T-cell (primary cell): ENCODE measurements at places on chromosomes 6 and 20. TPM values are rescaled to one million over a fixed set of nuclear protein-coding genes. Genes with fewer than 3 reads are reported as not detected.

DNA sequence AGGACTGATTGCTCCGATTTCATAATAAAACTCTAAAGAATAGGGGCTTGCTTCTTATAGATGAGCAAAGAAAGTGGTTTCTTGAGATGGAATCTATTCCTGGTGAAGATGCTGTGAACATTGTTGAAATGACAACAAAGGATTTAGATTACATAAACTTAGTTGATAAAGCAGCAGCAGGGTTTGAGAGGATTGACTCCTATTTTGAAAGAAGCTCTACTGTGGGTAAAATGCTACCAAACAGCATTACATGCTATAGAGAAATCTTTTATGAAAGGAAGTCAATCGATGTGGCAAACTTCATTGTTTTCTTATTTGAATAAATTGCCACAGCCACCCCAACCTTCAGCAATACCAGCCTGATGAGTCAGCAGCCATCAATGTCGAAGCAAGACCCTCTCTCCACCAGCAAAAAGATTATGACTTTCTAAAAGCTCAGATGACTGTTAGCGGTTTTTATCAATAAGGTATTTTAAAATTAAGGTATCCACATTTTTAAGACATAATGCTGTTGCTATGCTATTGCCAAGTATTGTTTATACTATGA is 12.7 kb upstream of the MTRF1L start:
- H3K4me3 ChIP-seq, result no peak overlapping the region
- no peak overlapping the region for H3K27ac ChIP-seq
- H3K36me3 ChIP-seq, result no peaks in the 10 kb centered on the region
- H3K4me1 ChIP-seq, result no peaks in the 10 kb centered on the region
- H3K27me3 ChIP-seq, result no peaks in the 10 kb centered on the region

- H3K36me3 ChIP-seq, result no peaks in the 10 kb centered on the region
- no peak for DNase-seq
- H3K4me3 ChIP-seq, result no peak overlapping the region
- no peaks in the 10 kb centered on the region for H3K4me1 ChIP-seq
- no peaks in the 10 kb centered on the region for H3K27me3 ChIP-seq
Measured at GRCh38 chr6:72350296-72350881, 271.5 kb upstream of the KCNQ5 start.

DNA sequence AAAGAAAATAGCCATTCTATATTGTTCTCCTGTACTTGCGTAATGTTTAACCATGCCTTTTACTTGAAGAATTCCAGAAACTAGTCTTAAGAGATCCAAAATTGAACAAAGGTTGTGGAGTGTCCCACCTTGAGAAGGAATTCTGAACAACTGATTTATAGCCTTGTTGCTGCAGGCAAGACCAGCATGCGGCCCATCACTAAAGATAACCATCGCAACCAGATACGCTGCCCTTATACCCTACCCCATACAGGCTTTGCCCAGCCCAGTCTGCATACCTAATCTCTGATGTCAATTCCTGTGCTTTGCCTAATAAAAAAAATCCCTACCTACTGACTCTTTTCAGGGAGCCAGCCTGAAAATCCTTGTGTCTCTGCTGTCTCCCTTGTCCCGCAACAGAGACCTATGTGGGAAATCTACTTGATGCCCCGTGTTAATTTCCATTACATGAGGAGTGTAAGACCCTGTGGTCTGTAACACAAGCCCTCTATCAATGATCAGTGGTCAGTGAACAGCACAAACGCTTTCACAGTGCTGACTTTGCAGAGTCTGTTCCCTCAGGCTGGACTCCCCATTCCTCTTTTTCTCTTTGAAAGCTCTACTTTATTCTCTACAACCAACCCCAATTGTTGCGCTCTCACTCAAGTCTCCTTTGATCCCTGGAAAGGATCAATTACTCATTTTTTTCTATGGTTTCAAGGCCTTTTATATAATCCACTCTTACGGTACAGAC is 125.7 kb upstream of the BTBD3 start:
- H3K4me3 ChIP-seq, result no peak overlapping the region
- H3K27me3 ChIP-seq, result no peaks in the 10 kb centered on the region
- no peaks in the 10 kb centered on the region for H3K4me1 ChIP-seq
- H3K36me3 ChIP-seq, result no peaks in the 10 kb centered on the region

The CTAGE9 gene
- not detected for total RNA-seq

The BTN1A1 gene
- total RNA-seq, result not detected

The SMLR1 gene
- not detected for total RNA-seq

DNA sequence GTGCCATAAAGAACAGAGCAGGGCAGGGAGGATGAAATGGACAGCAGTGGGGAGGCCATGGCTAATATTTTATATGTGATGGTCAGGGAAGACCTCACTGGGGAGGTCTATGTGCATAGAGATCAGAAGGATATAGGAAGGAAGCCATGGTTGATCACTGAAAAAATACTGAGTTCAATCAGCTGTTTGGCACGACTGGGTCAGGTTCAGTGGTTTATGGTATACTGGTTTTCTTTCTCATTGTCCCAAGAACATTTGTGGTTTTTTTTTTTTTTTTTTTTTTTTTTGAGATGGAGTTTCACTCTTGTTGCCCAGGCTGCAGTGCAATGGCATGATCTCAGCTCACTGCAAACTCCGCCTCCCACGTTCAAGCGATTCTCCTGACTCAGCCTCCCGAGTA is 78.3 kb upstream of the TIAM2 start:
- H3K27me3 ChIP-seq, result no peaks in the 10 kb centered on the region
- H3K27ac ChIP-seq, result no peak overlapping the region
- no peaks in the 10 kb centered on the region for H3K36me3 ChIP-seq
- H3K4me3 ChIP-seq, result no peak overlapping the region
- peaks cover 2% of the 10 kb centered on the region for H3K4me1 ChIP-seq

- no peak overlapping the region for H3K4me3 ChIP-seq
- DNase-seq, result no peak
- no peaks in the 10 kb centered on the region for H3K36me3 ChIP-seq
Measured at GRCh38 chr6:154469306-154469935, 41.1 kb downstream of the CNKSR3 start.

The BRPF3 gene
- total RNA-seq, result 37.2 TPM

DNA sequence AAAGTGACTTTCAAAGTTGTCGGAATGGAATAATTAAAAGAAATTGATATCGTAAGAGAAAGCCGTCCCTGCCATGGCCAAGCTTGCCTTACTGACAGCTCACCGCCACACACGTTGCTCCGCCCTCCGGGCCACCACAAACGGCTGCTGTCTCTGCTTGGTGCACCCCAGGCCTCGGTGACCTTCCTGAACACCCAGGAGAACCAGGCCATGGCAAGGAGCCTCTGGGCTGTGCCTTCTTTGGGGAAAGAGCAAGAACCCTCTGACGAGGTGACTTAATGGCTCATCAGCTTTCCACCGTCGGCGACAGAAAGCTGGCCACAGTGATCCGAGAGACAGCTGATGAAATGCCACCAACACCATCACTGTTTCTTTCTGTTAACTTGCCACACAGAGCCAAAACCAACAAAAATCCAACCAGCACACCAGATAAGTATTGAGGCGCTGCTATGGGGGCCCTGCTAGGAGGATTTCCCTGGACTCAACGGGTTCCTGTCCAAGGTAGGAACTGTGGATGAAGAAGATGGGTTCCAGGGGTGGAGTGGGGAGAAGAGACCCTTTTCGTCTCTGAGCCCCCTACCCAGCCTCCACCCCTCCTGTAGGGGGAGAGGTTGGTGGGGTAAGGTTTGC is 61.4 kb downstream of the NPEPL1 start:
- no peaks in the 10 kb centered on the region for H3K4me1 ChIP-seq
- no peak for DNase-seq
- H3K36me3 ChIP-seq, result no peaks in the 10 kb centered on the region
- peaks cover 36% of the 10 kb centered on the region for H3K27me3 ChIP-seq
- H3K27ac ChIP-seq, result no peak overlapping the region

DNA sequence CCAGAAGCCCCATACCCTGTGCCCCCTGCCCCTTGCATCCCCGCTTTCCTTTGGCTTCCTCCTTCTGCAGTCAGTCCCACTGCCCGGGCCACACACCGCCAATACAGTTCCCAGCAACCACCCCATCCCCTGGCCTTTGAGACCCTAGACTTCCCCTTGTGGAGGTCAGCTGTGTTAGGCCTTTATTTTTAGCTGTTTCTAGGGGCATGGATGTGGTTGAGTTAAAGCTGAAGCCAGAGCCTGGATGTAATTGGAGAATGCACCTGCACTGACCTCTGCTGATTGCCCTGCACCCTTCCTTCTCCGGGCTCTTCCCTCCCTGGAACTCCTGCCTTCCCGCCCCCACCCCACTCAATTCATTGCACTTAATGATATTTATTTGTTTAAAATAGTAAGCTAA is 33.9 kb downstream of the LYRM2 start:
- no peak overlapping the region for H3K4me3 ChIP-seq
- DNase-seq, result no peak
- H3K36me3 ChIP-seq, result no peaks in the 10 kb centered on the region
- H3K27me3 ChIP-seq, result no peaks in the 10 kb centered on the region

DNA sequence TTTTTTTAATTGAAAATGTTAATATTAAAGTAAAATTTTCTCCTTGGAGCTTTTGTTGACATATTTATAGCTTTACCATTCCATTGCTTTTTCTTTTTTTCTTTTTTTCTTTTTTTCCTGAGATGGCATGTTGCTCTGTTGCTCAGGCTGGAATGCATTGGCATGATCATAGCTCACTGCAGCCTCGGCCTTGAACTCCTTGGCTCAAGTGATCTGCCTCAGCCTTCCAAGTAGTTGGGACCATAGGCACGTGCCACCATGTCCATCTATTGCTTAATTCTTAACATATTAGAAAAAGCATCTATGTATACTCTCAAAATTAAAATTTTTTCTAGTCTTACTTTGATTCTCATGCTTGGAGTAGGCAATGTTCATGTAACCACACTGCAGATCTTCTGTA is 43.0 kb downstream of the RALGAPB start:
- no peak overlapping the region for H3K4me3 ChIP-seq
- H3K4me1 ChIP-seq, result no peaks in the 10 kb centered on the region
- H3K27ac ChIP-seq, result no peak overlapping the region
- H3K27me3 ChIP-seq, result no peaks in the 10 kb centered on the region
- H3K36me3 ChIP-seq, result peaks cover 6% of the 10 kb centered on the region
- no peak for DNase-seq

GRCh38 chr6:158382491-158382890 is 70.2 kb downstream of the TULP4 start:
- H3K27me3 ChIP-seq, result no peaks in the 10 kb centered on the region
- no peak overlapping the region for H3K27ac ChIP-seq
- no peak overlapping the region for H3K4me3 ChIP-seq
- no peaks in the 10 kb centered on the region for H3K4me1 ChIP-seq
- H3K36me3 ChIP-seq, result no peaks in the 10 kb centered on the region
- no peak for DNase-seq

DNA sequence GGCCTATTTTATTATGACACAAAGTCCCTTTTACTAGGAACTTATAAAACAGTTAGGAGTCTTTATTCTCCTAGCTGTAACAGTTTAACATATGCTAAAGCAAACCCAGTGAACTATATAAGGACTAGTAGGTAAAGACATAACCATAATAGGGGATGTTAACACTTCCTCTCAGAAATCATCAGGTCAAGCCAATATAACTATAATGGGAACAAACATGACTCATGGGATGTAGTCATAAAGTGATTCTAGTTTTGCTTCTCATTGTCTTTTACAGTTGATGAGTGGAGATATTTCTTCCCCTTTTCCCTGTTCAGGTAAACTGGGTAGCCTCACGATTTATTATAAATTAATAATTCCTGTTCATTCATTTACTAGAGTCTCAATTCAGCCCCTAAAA is 9.7 kb downstream of the PTCHD4 start:
- no peaks in the 10 kb centered on the region for H3K36me3 ChIP-seq
- no peaks in the 10 kb centered on the region for H3K4me1 ChIP-seq
- no peak overlapping the region for H3K4me3 ChIP-seq
- no peak overlapping the region for H3K27ac ChIP-seq
- no peaks in the 10 kb centered on the region for H3K27me3 ChIP-seq
- DNase-seq, result no peak

The DZANK1 gene
- 3.2 TPM for total RNA-seq

DNA sequence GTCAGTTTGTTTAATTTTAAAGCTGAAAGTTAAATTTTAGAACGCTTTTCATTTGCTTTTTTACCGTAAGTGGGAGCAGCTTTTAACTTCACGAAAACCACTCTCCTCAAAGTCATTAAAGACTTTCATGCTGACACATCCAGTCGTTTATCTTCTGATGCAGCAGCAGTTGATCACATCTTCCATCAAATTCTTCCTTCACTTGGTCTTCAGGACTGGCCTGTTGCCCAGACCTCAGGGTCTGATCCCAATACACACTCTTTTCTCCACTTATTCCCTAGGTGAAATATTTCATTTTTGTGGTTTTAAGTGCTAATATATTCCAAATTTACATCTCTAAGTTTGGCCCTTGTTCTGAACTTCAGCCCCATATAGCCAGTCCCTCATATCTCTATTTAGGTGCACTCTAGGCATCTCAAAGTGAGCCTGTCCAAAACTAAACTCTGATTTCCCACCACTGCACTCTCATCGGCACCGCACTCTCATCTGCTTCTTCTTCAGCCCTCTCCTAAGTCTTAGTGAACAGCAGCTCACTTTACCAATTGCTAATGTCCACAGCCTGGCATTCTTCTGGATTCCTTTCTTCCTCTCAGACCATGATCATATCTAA is 20.4 kb downstream of the AFDN start:
- H3K27me3 ChIP-seq, result peaks cover 3% of the 10 kb centered on the region
- H3K27ac ChIP-seq, result no peak overlapping the region
- DNase-seq, result no peak

The PDYN gene
- not detected for total RNA-seq

DNA sequence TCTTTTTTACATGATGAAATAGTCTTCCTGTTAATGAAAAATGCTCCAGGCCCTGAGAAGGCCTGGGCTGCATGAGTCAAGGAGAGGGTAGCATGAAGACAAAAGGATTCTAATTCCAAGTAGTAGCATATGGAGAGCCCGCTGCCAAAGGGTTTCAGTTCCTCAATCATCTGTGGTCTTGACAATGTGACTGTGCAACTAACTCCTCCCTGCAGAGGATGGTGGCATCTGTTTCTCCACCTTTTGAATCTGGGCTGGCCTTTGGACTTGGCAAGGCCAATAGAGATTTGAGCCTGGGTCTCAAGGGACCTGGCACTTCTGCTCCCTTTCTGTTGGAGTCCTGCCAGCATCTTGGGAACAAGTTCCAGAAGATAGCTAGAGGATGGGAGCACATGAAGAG is 35.1 kb upstream of the ANKEF1 start:
- H3K27ac ChIP-seq, result no peak overlapping the region
- H3K27me3 ChIP-seq, result peaks cover 4% of the 10 kb centered on the region
- H3K4me3 ChIP-seq, result no peak overlapping the region
- H3K36me3 ChIP-seq, result no peaks in the 10 kb centered on the region

DNA sequence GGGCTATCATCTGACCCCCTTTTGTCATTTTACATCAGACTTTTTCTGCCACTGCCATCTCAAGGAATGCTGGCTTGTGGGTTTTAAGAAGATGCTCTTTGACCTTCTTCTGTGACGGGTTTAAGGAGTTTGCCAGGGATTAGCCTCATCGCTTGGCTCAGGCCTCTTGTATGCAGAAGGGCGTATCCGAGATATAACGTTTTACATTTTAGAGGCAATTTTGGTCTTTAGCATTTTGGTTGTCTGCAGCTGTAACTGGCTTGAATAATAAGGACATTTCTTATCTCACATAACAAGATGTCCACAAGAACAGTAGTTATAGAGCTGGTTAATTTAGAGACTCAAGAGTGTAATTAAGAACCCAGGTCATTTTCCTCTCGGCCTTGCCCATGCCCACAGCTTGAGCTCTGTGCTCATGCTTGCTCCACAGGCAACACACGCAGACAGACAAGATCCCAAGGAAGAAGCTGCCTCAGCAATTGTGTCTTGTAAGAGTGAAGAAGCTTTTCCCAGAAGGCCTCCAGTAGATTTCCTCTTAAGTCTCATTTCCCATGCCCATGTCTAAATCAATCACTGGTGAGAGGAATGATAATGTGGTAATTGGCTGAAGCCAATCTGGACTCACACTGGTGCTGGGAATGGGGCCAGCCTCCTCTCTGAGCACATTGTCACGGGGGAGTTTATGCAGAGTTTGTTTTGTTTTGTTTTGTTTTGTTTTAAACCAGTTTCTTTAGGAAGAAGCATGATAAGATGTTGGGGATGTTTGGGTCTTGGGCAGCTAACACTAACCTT is 36.8 kb downstream of the PTCHD4 start:
- H3K36me3 ChIP-seq, result no peaks in the 10 kb centered on the region
- no peak overlapping the region for H3K4me3 ChIP-seq
- DNase-seq, result no peak
